ENCODE measurements at places on chromosomes 7 and 10.

DNA sequence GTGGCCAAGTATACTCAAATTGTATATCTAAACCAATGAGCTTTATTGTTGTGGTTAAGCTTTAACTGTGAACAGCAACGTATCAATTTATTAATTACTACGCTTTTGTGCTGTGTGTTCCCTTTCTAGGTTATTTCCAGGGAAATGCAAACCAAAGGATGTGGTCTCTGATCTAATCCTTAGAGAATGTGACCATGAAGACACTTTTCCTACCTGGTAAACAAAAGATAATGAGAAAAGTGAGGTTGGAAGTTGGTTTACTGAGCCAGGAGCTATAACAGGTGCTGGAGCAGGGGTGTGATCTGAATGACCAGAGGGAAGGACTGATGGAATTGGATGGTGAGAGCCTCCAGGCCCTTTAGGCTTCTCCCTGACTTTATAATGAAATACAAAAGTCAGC lies 25.4 kb upstream of the CALU start:
- no peak for DNase-seq

GRCh38 chr7:148031019-148031418 lies 559.5 kb upstream of the C7orf33 start:
- DNase-seq = no peak

DNA sequence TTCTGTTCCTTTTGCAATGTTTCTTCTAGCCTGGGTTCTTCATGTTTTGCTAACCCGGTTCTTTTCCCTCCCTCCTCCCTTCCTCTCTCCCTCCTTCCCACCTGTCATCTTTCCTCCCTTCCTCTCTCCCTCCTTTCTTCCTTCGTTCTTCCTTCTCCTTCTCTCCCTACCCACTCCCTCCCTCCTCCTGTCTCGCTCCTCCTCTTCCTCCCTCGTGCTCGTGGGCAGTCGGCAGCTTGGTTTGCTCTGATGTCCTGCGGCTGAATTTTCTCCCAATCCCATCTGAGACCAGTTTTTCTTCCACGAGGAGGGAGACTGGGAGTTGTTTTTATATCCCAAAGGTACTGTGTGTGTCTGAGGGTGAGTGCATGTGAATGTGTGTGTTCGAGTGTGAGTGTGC lies 43.6 kb upstream of the DIP2C start:
- DNase-seq = no peak

DNA sequence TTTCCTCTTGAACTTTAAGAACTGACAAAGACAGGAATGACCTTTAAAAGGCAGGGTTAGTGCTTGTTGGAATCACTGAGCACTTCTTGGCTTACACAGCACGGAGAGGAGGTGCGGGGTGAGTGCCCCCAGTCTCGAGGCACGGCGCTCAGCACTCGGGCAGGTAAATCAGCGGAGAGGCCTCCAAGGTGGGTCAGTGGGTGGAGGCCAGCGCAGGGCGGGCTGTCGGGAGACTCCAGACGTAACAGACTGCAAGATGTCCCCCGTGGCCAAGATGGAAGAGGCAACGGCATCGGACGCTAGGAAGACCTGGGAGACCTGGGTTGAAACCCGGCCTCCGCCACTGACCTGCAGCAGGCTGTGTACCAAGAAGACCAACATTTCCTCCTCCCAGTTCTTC lies 149.4 kb downstream of the MAD1L1 start:
- DNase-seq = no peak

GRCh38 chr10:50384898-50385297 lies 133.6 kb upstream of the ASAH2 start:
- no peak for DNase-seq

DNA sequence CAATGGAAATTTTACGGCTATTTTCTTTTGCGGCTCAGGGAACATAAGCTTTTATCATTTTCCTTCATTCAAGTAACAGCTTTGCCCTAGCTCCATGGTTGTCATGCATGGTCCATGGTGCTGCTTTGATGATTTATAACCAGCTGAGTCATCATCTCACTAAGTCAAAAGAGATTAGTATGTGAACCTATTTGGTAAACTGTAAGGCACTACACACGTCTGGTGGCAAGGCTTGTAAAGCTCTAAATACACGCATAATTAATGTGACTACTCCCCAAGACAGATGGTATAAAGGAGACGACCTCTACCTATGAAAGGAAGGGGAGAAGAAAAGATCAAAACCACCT lies 340.2 kb downstream of the KCNMA1 start:
- DNase-seq = peak; percentile 5

Measured in NCI-H1417 (cell line).